ENCODE measurements at places on chromosomes 2 and 18.

- H3K27ac ChIP-seq, result no peak overlapping the region
- no peak overlapping the region for H3K4me3 ChIP-seq
- no peaks in the 10 kb centered on the region for H3K36me3 ChIP-seq
These were observed 385.7 kb downstream of the HRH4 start for GRCh38 chr18:24846138-24846537.

GRCh38 chr2:49248506-49248905 lies 94.2 kb upstream of the FSHR start:
- no peaks in the 10 kb centered on the region for H3K4me1 ChIP-seq
- no peak overlapping the region for H3K4me3 ChIP-seq
- no peak overlapping the region for H3K27ac ChIP-seq
- H3K36me3 ChIP-seq, result no peaks in the 10 kb centered on the region
- H3K27me3 ChIP-seq, result no peaks in the 10 kb centered on the region

- no peak for DNase-seq
- H3K27me3 ChIP-seq, result no peaks in the 10 kb centered on the region
- no peak overlapping the region for H3K27ac ChIP-seq
- H3K4me1 ChIP-seq, result peaks cover 15% of the 10 kb centered on the region
- H3K4me3 ChIP-seq, result no peak overlapping the region
These were observed 45.3 kb downstream of the RTTN start for GRCh38 chr18:70160073-70160678.

- no peaks in the 10 kb centered on the region for H3K4me1 ChIP-seq
- H3K36me3 ChIP-seq, result no peaks in the 10 kb centered on the region
- no peak for DNase-seq
These were observed 70.8 kb downstream of the TMEM200C start for GRCh38 chr18:5824370-5824984.

GRCh38 chr18:76886112-76886511 lies 63.8 kb downstream of the ZNF236 start:
- peaks cover 48% of the 10 kb centered on the region for H3K36me3 ChIP-seq
- H3K27me3 ChIP-seq, result no peaks in the 10 kb centered on the region
- no peak overlapping the region for H3K4me3 ChIP-seq
- no peak for DNase-seq

DNA sequence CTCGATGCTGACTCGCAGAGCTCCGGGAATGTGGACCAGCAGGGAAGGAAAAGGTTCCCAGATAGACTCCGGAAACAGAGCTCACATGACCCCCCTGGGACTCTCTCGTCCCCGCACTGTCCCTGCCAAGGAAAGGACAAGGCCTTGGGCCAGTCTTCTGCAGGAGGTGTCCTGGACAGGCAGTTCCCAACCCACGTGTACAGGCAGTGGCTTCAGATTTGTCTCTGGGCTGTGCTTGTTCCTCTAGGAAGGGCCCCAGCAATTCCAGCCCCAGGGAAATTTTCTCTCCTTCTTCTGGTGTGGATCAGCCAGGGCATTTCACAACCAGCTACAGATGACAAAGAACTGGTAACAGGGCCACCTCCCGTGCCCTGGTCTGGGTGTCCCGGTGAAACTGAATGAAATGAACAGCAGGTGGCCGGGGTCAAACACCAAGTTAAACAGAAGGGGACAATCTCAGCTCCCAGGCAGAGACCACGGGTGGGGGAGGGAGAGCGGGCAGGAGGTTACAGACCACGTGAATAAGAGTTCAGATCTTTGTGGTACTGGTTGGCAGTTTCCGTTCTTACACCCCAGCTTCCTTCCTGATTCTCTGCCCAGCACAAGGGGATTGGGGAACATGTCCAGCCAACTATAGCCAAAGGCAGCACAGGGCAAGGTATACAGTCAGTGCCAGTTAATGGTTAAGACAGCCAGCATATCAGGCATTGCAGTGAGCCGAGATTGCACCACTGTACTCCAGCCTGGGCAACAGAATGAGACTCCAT lies 52.2 kb upstream of the CAB39 start:
- DNase-seq, result peak; percentile 72
- peak overlapping the region; percentile 71 for H3K4me3 ChIP-seq
- no peaks in the 10 kb centered on the region for H3K36me3 ChIP-seq
- no peaks in the 10 kb centered on the region for H3K27me3 ChIP-seq

GRCh38 chr18:55470826-55471225 lies 117.2 kb downstream of the TCF4 start:
- no peak overlapping the region for H3K27ac ChIP-seq
- DNase-seq, result no peak
- no peaks in the 10 kb centered on the region for H3K27me3 ChIP-seq
- H3K36me3 ChIP-seq, result no peaks in the 10 kb centered on the region

DNA sequence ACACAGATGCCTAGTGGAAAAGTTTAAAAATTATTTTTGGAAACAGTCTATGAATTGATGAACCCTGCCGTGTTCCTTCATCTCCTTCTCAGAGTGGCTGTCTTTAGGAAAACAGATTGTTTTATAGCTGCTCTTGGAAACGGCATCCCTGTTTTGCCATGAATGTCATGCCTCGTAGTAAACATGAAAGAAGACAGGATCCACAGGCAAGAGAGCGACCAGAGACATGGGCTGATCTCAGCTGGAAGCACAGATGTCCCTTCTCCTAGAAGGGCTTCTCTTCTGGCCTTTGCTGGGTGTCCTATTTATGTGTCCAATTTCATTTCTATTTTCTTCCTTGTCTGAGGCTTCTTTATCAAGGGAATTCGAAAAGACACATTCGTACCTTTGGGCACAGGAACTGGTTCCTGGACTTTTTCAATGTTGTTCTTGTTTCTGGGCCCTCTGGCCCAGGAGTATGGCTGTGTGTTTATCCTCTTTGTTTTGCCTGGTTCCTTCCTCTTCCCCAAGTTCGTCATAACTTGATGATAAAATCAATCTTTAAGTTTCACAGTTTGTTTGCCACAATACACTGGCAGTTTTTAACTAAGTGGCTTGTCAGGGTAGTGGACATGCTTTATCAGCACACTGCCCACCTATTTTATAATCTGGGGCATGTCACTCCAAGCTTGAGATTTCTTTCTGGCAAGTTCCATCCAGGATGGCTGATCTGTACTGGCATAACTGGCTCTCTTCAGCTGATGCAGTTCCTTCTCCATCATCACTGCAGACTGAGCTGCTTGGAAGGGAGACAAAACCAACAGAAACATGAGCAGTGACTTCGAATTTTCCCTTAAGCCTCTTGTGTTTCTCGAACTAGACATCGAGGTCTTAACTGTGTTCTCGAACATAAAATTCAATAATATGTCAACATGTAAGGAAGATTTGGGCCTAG lies 63.2 kb upstream of the MGAT4A start:
- H3K4me3 ChIP-seq, result no peak overlapping the region
- DNase-seq, result no peak
- H3K27ac ChIP-seq, result no peak overlapping the region
- H3K4me1 ChIP-seq, result no peaks in the 10 kb centered on the region
- H3K36me3 ChIP-seq, result no peaks in the 10 kb centered on the region
- no peaks in the 10 kb centered on the region for H3K27me3 ChIP-seq

DNA sequence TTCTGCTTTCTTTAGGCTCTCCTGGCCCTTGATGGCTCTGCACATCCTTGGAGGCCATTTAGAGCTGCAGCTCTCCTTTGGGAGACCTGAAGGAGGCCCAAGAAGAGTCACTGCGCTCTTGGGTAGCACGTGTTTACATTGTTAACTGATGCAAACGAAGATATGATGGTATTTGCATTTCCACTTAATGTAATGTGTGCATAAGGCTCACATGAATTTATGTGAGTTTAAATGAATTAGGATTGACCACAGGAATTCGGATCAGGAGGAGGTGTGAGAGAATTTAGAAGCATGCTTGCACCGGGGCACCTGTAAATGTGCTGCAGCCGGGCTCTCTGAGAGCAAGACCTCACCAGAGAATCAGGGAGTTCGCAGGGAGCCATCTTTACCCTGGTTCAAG lies 7.5 kb downstream of the SH3RF3 start:
- H3K27me3 ChIP-seq, result peaks cover 6% of the 10 kb centered on the region
- H3K27ac ChIP-seq, result no peak overlapping the region
- DNase-seq, result no peak
- H3K36me3 ChIP-seq, result no peaks in the 10 kb centered on the region
- peaks cover 35% of the 10 kb centered on the region for H3K4me1 ChIP-seq

DNA sequence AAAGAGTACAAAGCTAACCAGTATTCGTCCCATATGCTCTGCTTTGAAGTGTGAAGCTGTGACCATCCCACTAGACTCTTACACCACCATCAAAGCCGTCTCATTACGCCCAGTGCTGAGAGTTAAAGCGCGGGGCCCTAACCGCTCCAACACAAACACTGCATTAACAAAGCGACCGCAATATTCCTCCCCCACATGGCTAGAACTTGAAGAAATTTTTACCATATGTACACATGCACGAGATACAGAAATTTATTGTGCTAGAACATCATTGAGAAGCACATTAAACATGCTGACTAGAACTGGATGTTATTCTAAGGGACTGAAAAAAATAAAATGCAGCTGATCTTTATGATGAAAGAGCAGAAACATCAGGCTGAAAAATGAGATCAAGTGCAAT lies 20.5 kb downstream of the FTCDNL1 start:
- H3K27ac ChIP-seq, result no peak overlapping the region
- H3K27me3 ChIP-seq, result no peaks in the 10 kb centered on the region
- no peaks in the 10 kb centered on the region for H3K36me3 ChIP-seq
- H3K4me3 ChIP-seq, result no peak overlapping the region
- no peaks in the 10 kb centered on the region for H3K4me1 ChIP-seq

Measured in activated naive CD8-positive, alpha-beta T cell treated with anti-CD3 and anti-CD28 coated beads, Interleukin-2, amount 50 U/mL, for 24 hours (primary cell).